ENCODE measurements at places on chromosomes 11 and 22. TPM values are rescaled to one million over a fixed set of nuclear protein-coding genes. Genes with fewer than 3 reads are reported as not detected.

ELF5 gene
- total RNA-seq, result not detected

KMT2A gene
- 49.5 TPM for total RNA-seq

PACSIN3 gene
- 11.2 TPM for total RNA-seq

SAA1 gene
- not detected for total RNA-seq

UCP2 gene
- under 0.01 TPM for total RNA-seq

C1QTNF4 gene
- total RNA-seq, result not detected

ADM2 gene
- total RNA-seq, result 9.1 TPM

DNA sequence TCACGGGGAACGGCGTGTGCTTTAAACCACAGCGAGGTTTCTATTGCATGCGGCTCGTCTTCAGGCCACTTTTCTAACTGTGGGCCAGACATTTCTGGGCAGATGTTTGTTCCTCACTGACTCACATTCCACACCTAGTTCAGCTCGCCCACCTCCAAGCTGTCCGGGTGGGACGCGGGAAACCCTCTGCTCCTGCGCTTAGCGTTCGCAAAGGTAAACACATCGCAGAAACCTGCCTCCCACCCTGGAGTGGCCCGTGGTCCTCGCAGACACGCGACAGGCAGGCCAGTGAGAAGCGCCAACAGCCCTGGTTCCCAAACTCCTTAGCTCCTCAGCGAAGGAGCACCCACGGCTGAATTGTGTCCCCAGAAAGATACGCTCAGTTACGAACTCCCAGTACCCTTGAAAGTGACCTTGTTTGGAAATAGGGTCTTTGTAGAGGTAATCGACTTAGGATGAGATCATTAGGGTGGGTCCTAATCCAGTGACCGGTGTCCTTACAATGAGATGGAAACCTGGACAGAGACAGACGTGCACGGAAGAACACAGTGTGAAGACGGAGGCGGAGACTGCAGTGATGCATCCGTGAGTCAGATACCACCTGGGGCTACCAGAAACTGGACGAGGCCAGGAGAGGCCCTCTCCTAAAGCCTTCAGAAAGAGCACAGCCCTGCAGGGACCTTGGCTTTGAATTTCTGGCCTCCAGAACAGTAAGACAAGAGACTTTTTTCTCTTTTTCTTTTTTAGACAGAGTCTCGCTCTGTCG is 82.7 kb downstream of the CELSR1 start:
- DNase-seq, result no peak
- no peaks in the 10 kb centered on the region for H3K36me3 ChIP-seq
- H3K4me1 ChIP-seq, result no peaks in the 10 kb centered on the region

GRCh38 chr11:12329797-12330196 is 47.6 kb upstream of the PARVA start:
- H3K27ac ChIP-seq, result no peak overlapping the region
- no peak overlapping the region for H3K4me3 ChIP-seq
- DNase-seq, result no peak

DNA sequence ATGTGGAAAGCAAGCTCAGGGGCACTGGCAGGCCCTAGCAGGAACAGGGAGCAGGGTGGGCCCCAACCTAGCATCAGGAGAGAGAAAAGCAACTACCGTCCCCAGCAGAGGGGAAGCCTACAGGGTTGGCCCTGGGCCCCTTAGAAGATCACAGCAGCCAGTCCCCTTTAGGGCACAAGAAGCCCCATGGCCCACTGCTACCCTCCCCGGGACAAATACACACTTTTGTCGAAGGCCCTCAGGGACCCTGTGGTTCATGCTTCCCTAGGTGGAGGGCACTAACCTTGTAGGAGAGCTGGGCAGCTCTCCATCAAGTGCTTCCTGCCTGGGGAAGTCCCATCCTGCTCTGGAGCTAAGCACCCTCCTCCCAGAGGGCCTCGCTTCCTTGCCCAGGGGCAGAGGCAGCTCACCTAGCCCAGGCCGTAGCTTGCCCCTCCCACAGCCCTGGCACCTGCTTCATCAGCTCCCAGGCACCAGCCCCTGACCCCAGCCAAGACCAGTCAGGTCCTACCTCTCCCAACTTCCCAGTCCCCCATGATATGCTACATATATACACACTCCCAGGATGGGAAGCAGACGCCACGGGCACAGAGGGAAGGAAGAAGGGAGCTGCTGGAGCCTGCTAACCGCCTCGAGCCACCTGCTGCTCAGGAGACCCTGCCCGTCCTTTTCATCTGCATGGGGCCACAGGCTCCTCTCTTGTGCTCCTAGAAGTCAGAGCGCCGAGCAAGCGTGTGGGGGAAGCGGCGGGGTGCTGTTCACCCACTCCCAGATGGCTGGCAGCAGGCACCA is 20.1 kb downstream of the SUN2 start:
- H3K27ac ChIP-seq, result no peak overlapping the region
- peak; percentile 60 for DNase-seq
- peaks cover 75% of the 10 kb centered on the region for H3K36me3 ChIP-seq
- H3K4me3 ChIP-seq, result no peak overlapping the region
- H3K4me1 ChIP-seq, result no peaks in the 10 kb centered on the region

DNA sequence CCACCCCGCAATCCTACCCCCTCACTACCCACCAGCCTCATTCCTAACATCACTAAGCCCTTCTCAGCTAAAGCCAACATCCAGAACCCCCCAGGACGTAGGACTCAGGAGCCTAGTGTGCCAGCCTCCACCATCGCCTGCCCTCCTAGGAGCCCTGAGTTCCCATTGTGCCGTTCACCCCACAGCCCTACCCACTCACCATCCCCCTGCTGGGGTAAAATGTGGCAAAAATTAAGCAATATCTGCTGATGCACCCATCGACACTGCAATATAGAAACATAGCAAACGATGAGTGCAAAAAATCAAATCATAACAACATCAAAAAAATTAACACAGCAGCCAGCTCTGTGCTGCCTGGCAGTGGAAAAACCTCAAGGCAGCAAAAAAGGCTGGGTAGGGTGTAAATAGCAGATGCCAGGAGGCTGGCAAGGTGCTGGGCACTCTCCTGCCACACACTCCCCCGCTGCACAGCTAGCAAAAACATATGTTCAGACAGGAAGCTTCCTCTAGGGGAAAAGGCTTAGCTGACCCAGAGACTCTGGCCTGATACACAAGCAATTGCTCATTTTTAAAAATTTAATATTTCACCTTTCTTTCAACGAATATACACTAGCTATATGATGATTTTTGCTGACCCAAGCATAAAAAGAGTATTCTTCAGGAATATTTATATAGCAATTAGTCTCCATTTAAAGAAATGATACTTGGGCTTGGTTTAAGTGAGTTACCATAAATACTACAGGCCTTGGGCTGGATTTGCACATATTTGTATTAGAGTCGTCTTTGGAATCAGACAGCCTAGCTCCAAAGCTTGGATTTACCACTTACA is 33.8 kb downstream of the PRDM10 start:
- no peak for DNase-seq
- no peaks in the 10 kb centered on the region for H3K27me3 ChIP-seq
- no peak overlapping the region for H3K4me3 ChIP-seq
- H3K36me3 ChIP-seq, result no peaks in the 10 kb centered on the region

DNA sequence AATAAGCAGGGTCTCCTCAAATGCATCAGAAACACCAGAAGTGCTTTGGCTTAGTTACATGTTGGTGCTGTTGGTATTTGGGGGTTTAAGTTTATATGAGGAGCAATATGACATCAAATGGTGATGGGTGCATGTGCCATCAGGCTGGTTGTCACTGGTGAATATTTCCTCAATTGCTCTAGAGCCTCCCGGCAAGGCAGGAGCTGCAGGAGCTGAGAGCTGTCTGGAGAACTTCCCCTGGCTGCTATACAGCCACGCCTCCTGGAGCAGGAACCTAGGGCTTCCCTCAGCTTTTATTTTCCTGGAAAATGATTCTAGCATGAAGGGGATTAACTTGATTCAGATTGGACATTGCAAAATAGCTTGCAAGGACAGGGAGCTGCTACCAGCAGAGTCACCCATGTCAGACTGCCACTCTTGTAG is 15.8 kb downstream of the IGLL5 start:
- no peaks in the 10 kb centered on the region for H3K36me3 ChIP-seq
- DNase-seq, result peak; percentile 53
- no peaks in the 10 kb centered on the region for H3K4me1 ChIP-seq
- H3K27me3 ChIP-seq, result peaks cover 2% of the 10 kb centered on the region
- no peak overlapping the region for H3K4me3 ChIP-seq

GRCh38 chr22:19463491-19464469 is 15.2 kb downstream of the UFD1 start:
- H3K4me1 ChIP-seq, result peaks cover 10% of the 10 kb centered on the region
- peak overlapping the region; percentile 33 for H3K27ac ChIP-seq
- H3K36me3 ChIP-seq, result peaks cover 55% of the 10 kb centered on the region
- no peak for DNase-seq
- no peak overlapping the region for H3K4me3 ChIP-seq

GRCh38 chr11:65262381-65262680 is 569 bp downstream of the POLA2 start:
- H3K4me1 ChIP-seq, result peaks cover 12% of the 10 kb centered on the region
- H3K4me3 ChIP-seq, result peak overlapping the region; percentile 83
- DNase-seq, result no peak
- peaks cover 14% of the 10 kb centered on the region for H3K36me3 ChIP-seq

DNA sequence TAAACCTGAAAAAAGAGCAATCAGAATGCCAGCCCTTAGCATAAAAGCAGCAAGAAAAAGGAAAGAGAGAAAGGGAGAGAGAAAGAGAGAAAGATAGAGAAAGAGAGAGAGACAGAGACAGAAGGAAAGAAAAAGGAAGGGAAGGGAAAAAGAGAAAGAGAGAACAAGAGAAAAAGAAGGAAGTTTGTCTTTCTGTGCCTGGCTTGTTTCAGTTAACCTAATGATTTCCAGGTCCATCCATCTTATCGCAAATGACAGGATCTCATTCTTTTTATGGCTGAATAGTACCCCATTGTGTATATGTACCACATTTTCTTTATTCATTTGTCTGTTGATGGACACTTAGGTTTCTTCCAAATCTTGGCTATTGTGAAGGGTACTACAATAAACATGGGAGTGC is 230.8 kb downstream of the GUCY1A2 start:
- H3K4me1 ChIP-seq, result no peaks in the 10 kb centered on the region
- no peak overlapping the region for H3K27ac ChIP-seq
- H3K36me3 ChIP-seq, result no peaks in the 10 kb centered on the region
- no peaks in the 10 kb centered on the region for H3K27me3 ChIP-seq
- H3K4me3 ChIP-seq, result no peak overlapping the region

DNA sequence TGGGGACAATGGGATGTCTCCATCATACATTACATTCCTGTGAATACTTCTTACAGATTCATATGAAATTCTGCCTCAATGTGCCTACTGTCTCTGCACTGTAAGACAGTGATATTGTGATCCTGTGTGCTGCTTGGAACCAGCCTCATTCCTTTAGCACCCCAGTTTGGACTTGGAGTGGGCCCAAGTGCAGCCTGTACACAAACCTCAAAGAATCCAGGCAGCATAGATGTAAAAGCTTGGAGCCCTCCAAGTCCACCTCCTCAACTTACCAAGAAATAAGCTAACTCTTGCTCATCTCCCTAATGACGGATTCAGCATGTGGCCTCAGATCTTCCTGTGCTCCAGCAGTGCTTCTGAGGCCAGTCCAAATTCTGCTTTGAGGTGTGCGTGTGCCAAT is 24.4 kb downstream of the GRAP2 start:
- H3K27me3 ChIP-seq, result peaks cover 23% of the 10 kb centered on the region
- no peak overlapping the region for H3K27ac ChIP-seq
- H3K36me3 ChIP-seq, result no peaks in the 10 kb centered on the region
- H3K4me1 ChIP-seq, result no peaks in the 10 kb centered on the region
- H3K4me3 ChIP-seq, result no peak overlapping the region

DNA sequence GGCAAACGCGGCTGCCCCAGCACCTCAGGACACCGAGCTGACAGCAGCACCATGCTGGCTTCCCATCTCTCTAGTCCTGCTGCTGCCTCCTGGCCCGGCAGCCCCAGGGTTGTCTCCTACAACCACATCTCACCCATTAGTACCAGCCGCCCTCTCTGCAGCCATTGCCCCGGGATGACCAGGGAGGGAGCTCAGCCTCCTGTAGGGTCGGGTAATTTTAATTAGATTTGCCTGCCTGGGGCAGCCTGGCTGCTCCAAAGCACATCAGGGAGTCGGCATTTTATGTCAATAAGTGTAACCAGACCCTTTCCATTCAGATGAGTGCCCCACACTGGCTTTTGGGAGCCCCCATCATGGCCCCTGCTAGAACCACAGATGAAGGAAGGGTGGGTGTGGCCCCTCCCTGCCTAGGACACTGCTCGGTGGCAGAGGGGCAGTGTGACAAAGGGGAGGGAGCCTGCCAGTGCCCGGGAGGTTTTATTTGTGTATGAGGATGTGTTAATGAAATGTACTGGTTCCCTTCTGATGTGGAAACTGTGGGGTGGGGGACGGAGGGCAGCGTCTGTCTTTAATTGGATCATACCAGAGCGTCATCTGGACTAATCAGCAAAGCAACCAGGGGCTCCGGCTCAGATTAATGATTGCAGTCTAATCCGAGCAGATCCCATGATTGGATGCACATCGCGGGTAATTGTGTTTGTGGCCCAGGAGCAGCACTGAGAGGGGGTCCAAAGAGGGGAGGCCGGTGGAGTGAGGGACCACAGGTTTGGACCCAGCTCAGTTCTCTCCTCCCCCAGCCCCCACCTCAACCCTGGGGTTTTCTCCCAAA is 125.3 kb downstream of the FEZ1 start:
- no peak overlapping the region for H3K27ac ChIP-seq
- peaks cover 13% of the 10 kb centered on the region for H3K27me3 ChIP-seq
- H3K4me1 ChIP-seq, result peaks cover 14% of the 10 kb centered on the region
- no peaks in the 10 kb centered on the region for H3K36me3 ChIP-seq
- H3K4me3 ChIP-seq, result no peak overlapping the region

- H3K4me3 ChIP-seq, result no peak overlapping the region
- peaks cover 7% of the 10 kb centered on the region for H3K4me1 ChIP-seq
- no peaks in the 10 kb centered on the region for H3K27me3 ChIP-seq
- peaks cover 58% of the 10 kb centered on the region for H3K36me3 ChIP-seq
- no peak for DNase-seq
Measured at GRCh38 chr11:65187146-65187675, 5.5 kb downstream of the CAPN1 start.

DNA sequence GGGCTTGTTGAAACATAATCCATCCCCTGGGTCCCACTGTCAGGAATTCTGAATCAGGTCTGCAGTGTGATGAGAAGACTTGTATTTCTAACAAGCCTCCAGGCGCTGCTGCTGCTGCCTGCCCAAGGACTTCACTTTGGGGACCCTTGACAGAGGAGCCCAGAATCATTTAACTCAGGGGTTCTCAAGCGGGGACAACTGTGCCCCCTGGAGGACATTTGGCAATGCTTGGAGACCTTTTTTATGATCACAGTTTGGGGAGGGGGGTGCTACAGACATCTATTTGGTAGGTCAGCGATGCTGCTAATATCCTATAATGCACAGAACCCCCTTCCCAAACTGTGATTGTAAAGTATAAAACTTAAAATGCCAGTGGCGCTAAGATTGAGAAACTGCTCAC is 312.8 kb downstream of the OPCML start:
- no peak overlapping the region for H3K27ac ChIP-seq
- DNase-seq, result no peak
- no peaks in the 10 kb centered on the region for H3K36me3 ChIP-seq
- no peak overlapping the region for H3K4me3 ChIP-seq

GRCh38 chr22:38124236-38124974 is 13.9 kb upstream of the BAIAP2L2 start:
- H3K27ac ChIP-seq, result no peak overlapping the region
- no peak overlapping the region for H3K4me3 ChIP-seq
- H3K27me3 ChIP-seq, result no peaks in the 10 kb centered on the region
- peak; percentile 79 for DNase-seq
- H3K36me3 ChIP-seq, result no peaks in the 10 kb centered on the region
- no peaks in the 10 kb centered on the region for H3K4me1 ChIP-seq
